ENCODE measurements at places on chromosomes 6 and 20.

DNA sequence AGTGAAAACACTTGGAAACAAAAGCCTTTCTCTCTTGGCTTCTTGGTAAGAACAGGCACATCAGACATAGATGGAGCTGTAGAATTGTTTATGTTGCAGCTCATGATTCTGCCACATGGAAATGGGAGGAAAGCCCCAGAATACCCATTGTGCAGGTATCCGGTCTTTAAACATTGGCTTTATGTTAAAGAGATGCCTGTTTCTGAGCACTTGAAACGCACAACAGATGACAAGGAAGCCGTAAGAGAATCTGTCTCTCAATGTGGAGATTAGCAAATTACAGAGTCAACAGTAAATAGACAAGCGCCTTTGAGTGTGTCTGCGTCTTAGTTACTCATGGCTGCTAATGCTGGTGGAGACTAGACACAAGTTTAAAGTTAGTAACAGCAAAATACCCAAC is 10.5 kb downstream of the TNFAIP3 start:
- DNase-seq, result no peak

DNA sequence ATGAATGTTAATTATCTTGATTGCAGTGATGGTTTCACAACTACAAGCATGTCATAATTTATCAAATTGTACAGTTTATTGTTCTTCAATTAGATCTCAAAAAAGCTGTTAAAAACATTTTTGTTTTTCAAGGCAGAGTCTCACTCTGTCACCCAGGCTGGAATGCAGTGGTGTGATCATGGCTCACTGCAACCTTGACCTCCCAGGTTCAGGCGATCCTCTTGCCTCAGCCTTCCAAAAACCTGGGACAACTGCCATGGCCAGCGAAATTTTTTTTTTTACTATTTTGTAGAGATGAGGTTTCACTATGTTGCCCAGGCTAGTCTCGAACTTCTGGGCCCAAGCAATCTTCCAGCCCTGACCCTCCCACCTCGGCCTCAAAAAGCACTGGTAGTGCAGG is 286.1 kb downstream of the RNGTT start:
- no peak for DNase-seq

- DNase-seq, result no peak
These were observed 275.2 kb downstream of the GMDS start for GRCh38 chr6:1970151-1970561.

DNA sequence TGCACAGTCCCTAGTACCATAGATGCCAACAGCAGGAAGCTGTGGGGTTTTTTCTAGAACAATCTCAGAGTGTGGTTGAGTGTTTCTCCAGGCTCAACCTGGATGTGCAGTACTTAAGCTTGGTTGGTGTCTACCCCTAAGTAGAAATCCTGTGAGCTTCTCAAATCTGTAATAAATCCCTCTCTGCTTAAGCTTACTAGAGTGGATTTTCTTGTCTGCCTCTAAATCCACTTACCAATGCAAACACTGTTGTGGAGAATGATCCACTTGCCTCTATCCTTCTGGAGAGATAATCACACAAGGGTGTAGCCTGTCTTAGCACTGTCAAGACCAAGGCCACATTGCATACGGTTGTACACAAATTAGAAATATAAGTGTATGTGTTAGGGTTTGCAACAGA is 43.3 kb upstream of the CLIC5 start:
- DNase-seq, result no peak

- DNase-seq, result no peak
These were observed 941.4 kb upstream of the MAN1A1 start for GRCh38 chr6:120290964-120291363.

DNA sequence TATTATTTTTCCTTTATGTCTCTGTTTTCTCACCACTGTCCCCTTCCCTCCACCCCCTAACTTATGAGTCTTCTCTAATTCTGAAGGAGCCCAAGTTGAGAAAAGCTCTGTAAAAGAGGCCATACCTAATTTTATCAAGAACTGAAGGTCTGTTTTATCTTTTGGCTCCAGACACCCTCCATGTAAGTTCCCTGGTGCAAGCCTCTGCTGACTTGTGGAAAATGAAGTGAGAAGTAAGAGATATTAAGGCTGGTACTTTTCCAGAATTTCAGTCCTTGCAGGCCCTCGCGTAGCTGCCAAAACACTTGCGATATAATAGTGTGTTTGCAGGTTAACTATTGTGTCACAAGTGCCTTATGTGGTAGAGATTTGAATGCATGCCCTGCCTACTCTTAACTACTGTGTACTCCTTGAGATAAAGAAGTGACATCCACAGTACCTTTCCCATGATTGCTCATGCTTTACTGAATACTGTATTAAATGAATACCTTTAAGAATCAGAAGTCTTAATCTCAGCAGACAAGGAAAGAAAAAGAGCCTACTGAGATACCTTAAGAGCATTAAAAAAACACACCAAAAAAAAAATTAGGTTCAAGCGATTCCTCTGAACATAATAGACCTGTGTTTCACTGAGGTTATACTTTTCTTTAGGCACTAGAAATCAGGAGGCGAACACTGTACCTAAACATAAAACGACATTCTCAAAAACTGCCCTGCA is 143.6 kb upstream of the ZNF184 start:
- DNase-seq, result no peak

DNA sequence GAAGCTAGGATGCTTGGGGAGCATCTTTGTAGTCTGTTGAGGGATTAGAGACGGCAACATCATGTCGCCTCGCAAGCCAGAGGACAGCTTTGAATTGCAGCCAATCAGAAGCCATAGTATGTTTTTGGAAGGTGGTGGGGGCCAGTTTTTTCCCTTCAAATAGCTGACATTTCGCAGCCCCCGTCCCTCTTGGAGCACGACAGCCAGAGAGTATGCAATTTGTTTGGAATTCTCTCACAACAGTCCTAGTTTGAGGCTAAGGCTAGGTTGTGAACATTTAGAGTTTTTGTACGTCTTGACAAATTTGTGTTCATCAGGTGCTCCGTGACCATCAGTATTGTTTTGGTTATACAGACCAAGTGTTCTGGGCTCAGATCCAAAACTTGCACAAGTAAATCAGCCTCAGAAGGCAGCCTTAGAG is 83.3 kb downstream of the PLCB1 start:
- no peak for DNase-seq

GRCh38 chr6:34285448-34286164 is 36.8 kb upstream of the SMIM29 start:
- DNase-seq, result no peak

DNA sequence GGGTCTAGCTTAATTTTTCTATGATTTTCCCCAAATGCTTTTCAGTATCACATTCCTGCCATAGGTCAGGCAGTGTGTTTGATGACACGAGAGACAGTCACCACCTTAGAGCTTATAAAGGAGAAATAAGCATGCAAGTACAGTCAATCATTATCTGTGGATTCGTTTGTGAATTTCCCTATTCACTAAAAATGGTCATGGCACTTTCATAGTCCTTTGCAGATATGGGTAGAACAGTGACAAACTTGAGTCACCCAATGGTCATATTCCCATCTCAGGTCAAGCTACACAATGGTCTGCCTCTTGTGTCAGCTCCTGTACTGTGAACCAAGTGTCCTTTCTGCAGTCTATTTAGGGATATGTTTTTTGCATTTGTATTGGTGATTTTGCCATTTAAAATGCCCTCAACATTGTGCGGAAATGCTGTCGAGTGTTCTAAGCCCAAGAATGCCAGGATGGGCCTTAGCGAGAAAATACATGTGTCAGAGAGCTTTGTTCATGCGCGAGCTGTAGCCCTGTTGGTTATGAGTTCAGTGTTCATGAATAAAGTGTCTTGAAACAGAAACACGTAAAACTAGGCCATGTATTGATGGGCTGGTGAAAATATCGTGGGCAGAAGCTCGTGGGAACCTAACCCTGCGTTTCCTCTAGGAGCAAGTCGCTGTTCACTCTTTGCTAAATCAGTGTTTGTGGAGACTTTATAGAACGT is 19.8 kb downstream of the SUMO4 start:
- DNase-seq, result no peak

GRCh38 chr20:7057611-7058010 is 290.1 kb downstream of the BMP2 start:
- DNase-seq, result no peak

DNA sequence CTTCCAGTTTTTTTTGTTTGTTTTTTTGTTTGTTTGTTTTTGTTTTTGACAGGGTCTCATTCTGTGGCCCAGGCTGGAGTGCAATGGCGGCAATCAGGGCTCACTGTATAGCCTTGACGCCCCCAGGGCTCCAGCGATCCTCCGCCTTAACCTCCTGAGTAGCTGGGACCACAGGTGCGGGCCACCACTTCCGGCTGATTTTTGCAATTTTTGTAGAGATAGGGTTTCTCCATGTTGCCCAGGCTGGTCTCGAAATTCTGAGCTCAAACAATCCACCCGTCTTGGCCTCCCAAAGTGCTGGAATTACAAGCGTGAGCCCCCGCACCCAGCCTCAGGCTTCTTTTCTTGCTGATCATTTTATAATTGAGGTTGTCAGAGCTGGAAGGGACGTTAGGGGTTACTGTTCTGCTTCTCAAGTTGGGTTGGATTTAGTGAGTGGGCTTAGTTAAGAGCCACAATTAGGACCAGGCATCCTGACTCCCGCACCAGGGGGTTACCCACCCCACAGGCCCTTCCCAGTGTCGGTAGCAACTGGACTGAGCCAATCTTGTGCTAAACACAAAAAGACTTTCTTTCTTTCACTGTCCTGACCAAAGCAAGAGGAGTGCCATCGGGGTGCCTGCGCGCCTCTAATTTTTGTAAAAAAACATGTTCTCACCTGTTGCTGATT is 13.1 kb upstream of the ZSCAN9 start:
- DNase-seq, result peak; percentile 50

- peak; percentile 52 for DNase-seq
These were observed 317.6 kb downstream of the HDGFL1 start for GRCh38 chr6:22886650-22887581.

DNA sequence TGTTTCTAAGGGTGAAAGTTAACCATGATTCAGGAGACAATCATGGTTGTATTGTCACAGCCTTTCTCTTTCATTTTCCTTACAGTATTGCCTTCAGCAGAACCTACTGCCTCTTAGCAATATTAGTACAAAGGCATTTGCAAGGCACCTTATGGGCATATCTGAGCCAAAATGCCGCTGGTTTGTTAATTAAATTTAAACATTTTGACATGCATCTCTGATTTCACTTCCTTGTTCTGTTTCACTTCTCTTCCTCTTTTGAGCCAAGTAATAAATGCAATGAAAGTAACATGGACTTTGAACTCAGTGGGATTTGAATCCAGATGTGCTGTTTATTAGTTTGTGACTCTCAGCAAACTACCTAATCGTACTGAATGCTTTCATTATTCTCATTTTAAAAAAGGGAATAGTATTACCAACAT is 467.4 kb upstream of the CITED2 start:
- peak; percentile 14 for DNase-seq

DNA sequence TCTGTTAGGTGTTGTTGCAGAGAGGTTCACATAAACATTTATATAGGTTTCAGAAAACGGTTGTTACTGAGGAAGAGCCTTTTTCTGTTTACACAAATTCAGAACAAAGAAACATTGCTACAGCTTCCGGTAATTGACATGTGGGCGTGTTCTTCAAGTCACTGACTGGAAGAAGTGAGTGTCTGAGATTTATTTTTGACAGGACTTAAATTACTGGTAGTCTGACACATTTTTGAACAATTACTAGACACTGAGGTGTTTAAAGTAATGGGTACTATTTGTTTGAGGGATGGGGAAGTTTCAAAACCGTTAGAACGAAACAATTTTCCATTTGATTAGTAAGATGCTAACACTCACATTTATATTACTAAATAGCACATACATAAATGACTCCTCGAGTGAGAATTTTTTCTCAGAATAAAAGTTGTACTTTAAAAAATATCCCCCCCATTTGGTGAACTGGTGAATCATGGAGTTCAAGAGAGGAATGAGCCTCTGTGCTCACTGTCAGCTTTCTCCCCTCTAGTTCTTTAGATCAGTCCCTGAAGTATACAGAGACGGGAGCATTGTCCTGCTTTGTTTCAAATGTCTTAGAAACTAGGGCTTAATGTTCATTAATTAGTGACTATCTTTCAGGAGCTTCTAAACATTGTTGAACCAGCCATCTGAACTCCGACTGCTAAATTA is 98.7 kb downstream of the TSHZ2 start:
- DNase-seq, result peak; percentile 19

DNA sequence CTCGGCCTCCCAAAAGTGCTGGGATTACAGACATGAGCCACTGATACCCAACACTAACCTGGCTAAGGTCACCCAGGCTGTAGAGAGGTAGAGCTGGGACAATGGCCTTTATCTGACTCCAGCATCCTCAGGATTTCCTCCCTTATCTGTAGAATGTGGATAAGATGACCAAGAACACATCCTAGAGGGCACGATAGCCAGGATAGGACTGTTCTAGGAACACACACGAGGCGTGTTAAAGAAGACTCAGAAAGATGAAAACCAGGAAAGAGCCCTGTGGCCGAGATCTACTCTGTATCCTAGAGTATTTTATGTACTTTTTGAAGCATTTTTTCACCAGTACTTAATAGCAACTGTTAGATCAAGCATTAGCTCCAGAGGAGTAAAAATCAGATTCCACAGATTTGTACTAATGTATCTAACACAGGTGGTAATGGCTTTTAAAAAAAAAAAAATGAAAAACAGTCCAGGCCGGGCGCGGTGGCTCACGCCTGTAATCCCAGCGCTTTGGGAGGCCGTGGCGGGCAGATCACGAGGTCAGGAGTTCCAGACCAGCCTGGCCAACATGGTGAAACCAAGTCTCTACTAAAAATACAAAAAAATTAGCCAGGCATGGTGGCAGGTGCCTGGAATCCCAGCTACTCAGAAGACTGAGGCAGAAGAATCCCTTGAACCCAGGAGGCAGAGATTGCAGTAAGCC is 17.3 kb downstream of the PPP1R10 start:
- DNase-seq, result no peak

DNA sequence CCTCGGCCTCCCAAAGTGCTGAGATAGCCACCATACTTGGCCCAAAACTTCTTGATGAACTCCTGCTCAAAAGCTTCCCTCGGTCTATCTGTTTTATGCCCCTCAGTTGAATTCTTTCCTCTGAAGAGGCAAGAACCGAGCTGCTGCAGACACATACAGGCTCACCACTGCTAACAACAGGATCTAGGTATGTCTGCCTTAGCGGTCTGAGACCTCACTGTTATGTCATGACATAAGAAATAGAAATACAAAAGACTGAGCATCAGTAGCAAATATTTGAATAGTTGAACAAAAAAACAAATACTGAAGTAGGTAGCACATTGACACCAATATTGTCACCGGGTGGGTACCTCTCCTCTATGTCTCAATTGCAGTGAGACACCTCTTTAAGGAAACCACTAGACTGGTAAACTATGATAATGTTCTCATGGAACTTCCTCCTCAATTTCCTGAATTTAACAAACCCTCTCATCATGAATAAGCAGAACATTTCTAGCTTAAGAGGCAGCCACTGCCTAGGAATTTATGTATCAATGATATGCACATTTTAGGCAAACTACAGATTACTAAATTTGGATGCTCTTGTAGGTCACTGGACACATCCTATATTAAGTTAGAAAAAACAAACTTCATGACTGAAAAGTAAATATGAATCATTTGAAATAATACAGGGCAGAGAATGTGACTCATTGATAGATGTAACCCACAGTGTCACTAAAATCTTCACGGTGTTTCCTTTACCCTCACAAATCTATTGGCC is 9.4 kb upstream of the STXBP5 start:
- DNase-seq, result no peak
